Right kidney (tissue), 9 donors: ENCODE measurements at places on chromosomes 7 and 10.

- no peak for DNase-seq
Measured at GRCh38 chr10:96740579-96741281, 20.4 kb upstream of the PIK3AP1 start.

- no peak for DNase-seq
Measured at GRCh38 chr7:115297656-115298055, 375.8 kb downstream of the MDFIC start.

GRCh38 chr7:129376778-129377700, 57.2 kb upstream of the STRIP2 start:
- DNase-seq: no peak

GRCh38 chr10:26525586-26525985, 87.4 kb downstream of the APBB1IP start:
- no peak for DNase-seq

DNA sequence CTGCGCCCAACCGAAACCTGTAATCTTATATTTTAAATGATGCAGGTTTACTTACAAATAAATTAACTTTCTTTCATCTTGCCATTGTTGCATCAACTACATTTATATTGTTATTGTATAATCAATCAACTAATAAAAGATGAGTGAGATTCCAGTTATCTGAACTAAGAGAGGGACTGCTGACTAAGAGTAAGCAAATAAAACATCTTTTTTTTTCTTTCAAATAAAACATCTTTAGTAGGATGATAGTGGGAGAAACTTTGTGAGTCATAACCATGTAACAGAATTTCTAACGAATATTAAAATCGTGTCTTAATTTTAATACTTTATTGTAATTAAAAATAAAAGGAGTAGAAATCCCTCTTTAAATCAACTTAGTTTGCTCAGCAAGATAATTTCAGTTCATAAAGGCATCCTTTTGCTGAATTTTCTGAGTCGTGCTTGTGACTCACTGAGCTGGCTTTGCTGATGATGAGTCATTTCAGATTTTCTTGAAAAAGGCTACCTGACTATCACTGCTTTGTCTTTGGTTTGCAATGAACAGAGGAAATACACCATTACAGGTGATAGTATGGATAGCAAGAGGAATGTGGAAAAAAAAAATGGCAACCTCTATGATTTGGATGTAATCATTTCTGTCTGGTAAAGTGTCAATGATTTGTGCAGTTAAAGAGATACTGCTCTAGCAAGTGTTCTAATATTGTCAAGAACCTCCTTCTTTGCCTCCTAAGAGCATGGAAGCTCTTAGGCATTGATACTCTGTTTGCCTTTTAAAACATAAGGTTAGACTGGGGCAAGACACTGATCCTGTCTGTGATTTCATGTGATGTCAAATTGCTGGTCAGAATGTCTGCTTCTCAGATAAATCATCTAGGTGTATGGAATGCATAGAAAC, 119.5 kb downstream of the GPR158 start:
- DNase-seq: no peak

DNA sequence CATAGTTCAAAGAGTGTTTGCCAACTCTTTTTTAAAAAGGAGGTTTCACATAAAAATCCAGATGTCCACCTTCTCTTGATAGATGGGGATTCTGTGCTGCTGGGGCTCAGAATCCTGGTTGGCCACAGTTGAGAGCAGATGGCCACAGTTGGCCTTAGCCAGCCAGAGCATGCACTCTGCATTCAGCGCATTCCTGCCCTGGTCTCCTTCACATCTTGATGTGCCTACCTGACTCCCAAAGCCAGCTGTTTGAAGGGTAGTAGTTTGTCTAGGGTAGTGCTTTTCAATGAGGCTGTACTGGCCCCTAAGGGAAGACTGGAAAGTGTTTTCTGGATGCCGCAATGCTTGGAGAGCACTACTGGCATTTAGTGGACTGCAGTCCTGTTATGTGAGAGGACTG, 208.1 kb upstream of the HDAC9 start:
- no peak for DNase-seq

DNA sequence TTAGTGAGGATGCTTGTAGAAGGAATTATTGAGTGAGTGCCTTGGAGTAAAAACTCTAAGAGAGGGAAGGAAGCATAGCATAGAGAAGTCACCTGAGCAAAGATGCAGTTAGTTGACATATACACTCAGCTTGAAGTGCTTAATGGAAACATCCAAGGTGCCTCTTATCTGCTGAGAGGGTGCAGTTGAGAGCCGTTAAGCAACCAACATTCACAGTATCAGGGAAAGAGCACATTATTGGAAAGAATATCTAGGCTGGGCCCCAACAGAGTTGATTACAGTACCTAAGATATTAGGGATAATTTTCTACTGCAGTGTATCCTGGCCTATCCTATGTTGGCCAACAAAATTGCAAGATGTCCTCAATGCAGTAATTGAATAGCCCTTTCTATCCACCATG, 302.0 kb downstream of the ETV1 start:
- no peak for DNase-seq
